ENCODE measurements at places on chromosomes 6 and 20.

GRCh38 chr6:33000055-33000454, 9.3 kb downstream of the HLA-DOA start:
- no peak for DNase-seq

DNA sequence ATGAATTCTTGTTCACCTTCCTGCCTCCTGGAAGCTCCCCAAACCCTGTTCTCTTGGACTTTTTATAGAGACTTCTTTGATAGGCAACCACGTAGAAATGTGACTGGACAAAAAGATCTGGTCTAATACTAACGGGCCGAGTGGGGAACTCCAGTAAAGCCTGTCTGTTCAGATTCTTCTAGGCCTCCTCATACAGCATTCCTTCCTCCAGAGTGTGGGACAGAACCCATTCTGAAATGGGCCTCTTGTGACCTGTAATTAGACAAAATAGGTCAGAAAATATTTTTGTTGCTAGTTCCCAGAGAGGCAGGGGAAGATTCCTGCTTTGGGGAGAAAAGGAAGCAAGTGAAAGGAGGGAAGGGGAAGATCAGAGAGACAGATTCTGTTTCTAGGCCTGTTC, 374.3 kb downstream of the CDH26 start:
- DNase-seq, result no peak

DNA sequence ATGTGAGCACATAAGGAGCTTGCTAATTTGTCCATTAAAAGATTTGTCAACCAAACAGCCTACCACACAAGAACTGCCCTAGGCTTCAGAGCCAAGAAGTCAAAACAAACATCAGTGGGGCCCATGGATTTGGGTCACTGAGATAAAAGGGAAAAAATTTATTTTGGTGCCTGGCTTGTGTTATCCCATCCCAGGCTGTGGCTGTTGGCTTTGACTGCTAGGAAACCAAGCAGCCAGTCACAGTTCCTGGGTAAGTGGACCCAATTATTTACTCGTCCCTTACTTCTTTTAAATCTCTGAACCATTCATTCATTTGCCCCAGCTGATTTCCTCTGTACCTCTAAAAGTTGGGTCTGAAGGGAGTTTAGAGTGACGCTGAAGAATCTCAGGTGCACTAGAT, 41.3 kb downstream of the EDN1 start:
- no peak for DNase-seq

- no peak for DNase-seq
Measured at GRCh38 chr6:148611213-148611612, 135.6 kb upstream of the UST start.

GRCh38 chr6:134111062-134111677, 58.7 kb upstream of the SLC2A12 start:
- DNase-seq, result peak; percentile 16

DNA sequence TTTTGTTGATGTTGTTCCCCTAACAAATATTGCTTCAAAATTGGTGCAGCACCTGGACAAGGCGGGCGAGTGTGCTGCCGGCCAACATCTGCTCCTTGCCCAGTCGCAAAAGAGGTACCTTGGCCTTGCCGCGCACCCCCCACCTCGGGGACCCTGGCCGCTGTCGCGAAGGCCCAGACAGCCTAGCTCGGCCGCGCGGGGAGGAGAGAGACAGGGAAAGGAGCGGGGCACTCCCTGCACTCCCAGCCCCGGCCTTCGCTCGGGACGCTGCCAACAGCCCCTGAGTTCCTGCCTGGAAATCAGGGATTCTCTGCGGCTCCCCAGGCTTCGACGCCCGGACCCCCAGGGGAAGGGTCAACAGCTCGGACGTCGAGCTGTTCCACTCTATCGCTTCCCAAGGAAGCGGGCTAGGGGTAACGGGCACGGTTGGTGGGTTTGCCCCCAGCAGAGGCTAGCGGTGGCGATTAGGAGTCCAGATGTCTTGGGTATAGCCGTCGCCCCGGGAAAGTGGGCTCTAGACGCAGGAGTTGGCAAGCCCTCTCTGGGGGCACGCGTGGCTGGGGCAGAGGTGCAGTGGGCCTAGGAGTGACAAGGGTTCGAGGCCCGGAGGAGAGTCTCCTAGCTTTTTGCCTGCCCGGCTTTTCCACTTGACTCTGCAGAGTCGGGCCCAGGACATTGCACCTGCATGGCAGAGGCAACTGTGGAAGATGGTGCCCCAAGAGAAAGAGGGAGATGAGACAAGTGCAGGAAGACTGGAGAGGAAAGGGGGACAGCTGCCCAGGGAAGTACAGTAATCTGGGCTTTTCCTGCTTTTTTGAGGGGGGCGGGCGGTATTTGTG, 8.2 kb downstream of the POU3F2 start:
- DNase-seq, result no peak

DNA sequence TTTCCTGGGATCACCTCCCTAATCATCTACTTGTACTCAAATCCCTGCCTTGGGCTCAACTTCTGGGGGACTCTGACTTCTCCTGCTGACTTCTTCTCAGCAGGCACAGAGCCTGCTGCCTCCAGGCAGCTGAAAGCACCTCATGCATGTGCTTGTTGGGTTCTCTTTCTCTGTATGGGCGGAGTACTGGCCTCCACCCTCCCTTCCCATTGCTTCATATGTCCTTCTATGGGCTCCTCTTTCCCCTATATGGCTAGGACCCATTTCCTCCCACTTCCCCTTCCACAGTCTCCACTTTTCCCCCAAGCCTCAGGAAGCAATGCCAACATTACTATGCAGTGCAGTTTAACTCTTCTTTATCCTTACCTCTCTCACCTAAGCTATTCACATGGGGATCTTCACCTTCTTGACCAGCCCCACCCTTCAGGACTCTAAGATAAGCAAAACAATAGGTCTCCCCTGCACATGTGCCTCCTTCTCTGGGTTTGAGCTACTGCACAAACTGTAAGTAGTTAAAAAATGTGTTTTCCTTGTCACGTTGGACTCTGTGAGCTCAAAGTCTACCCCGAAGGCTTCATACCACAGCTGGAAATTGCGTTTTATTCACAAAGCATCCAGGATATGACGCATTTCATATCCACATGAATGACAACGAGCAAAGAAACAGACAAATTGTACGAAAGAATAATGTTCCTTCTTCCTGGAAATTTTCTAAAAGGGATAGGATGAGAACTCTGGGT, 93.7 kb downstream of the CDS2 start:
- no peak for DNase-seq

GRCh38 chr6:147223736-147224135, 19.5 kb downstream of the STXBP5 start:
- DNase-seq, result no peak

DNA sequence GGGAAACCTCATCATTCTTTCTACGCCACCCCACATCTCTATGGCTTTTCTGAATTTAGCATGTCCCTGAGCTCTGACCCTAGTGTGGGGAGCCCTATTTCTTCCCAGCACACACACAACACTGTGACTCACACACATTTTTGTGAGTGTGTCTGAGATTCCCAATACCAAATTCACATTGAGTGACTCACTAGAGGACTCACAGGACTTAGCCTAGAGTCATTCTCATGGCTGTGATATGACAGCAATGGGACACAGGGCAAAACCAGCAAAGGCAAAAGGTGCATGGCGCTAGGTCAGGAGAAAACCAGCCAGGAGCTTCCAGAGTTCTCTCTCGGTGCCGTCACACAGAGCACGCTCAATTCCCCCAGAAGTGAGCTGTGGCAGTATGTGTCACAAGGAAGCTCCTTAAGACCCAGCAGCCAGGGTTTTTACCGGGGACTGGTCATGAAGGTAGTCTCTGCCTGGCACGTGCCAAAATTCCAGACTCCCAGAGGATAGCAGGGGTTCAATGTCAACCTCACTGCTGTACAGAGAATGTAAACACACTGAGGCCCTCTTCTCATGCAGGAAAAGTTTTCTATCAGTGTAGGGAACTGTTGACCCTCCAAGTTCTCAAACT, 6.2 kb downstream of the CSTL1 start:
- DNase-seq, result no peak
